PC-3 (cell line): ENCODE measurements at places on chromosomes 12 and 14. TPM values are rescaled to one million over a fixed set of nuclear protein-coding genes. Genes with fewer than 3 reads are reported as not detected.

GRCh38 chr12:24955853-24956252 lies 7.0 kb upstream of the BCAT1 start:
- no peak for DNase-seq

GRCh38 chr12:107469011-107469410 lies 216.6 kb upstream of the PWP1 start:
- no peak for DNase-seq

DNA sequence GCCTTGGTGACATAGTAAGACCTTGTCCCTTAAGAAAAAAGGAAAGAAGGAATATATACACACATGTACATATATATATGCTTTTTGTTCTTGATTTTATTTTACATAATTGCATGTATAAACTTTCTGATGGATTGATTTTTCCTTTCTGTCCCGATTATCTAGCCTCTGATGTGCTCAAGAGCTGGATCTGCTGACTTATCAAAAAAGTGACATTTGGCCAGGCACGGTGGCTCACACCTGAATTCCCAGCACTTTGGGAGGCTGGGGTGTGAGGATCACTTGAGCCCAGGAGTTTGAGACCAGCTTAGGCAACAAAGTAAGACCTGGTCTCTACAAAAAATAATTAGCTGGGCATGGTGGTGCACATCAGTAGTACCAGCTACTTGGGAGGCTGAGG lies 12.0 kb downstream of the SNRNP35 start:
- no peak for DNase-seq

- no peak for DNase-seq
Observed at GRCh38 chr12:43762596-43762995, 3.8 kb downstream of the IRAK4 start.

Gene SLC39A5
- total RNA-seq: 0.18 TPM in 1 of 2 replicates, not detected in the other

DNA sequence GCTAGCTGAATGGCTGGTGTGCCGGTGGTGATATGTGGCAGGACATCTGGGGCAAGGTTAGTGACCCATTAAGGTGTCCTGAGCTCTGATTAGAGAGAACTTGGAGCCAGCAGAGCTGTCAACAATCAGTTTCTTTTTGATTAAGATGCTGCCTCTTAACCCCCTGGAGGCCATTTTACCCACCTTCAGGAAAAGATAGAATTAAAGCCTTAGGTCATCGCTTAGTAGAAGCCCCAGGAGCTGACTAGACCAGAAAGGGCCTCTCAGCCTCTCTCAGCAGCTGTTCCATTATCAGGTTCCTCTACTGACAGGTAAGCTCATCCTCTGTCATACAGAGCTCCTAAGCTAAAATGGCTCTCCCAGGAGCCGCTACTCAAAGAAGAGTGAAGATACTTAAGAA lies 339.0 kb downstream of the FUT8 start:
- no peak for DNase-seq

DNA sequence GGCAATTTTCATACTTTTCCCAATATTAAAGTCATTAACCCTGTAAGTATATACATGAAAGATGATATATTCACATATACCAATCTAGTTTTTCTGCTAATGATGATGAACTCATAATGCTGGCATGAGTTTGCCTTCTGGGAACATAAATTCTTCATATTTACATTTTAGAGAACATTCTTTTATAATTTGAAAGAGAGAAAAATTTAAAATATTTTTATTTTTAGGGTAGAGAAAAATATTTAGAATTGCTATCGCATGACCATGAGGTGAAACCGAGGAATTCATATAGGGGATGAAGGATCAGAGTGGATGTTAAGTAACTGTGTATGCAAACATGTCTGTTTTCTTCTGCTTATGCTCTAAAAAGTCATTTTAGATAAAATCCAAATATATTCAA lies 825.3 kb upstream of the FLRT2 start:
- no peak for DNase-seq

Gene ACSM4
- not detected in 2 replicates for total RNA-seq

Gene PDE3A
- 0.58 and 2.0 TPM in 2 replicates for total RNA-seq

- DNase-seq: no peak
Observed at GRCh38 chr12:128726886-128727285, 96.9 kb downstream of the SLC15A4 start.

DNA sequence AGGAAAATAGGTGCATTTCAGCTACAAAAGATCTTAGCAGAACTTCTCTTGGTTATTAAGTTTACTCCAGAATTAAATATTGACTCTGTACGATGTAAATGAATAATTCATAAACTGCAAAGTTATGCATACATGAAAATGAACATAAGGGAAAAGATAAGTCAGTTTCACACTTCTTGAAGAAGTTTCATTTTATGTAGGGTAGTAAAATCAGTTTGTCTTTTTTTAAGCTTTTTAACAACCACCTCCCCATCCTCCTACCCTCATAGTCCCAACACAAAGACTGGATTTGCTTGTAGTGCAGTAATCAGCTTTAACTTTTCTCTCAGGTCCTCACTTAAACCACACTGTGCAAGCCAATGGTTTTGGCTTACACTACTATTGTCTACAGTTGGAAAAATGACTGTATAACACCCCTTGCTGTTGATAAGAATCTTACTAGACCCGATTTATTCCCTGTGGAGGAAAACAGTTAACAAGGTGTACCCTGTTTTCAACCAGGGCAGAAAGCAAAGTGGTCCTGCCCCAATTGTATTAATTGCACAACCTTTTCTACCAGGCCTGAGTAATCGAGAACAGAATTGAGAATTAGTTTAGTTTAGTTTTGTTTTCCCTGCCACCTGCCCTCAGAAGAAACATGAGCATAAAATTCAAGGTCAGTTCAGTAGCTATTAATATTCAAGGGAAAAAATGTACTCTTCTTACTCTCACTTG lies 44.1 kb downstream of the NIN start:
- DNase-seq: no peak

DNA sequence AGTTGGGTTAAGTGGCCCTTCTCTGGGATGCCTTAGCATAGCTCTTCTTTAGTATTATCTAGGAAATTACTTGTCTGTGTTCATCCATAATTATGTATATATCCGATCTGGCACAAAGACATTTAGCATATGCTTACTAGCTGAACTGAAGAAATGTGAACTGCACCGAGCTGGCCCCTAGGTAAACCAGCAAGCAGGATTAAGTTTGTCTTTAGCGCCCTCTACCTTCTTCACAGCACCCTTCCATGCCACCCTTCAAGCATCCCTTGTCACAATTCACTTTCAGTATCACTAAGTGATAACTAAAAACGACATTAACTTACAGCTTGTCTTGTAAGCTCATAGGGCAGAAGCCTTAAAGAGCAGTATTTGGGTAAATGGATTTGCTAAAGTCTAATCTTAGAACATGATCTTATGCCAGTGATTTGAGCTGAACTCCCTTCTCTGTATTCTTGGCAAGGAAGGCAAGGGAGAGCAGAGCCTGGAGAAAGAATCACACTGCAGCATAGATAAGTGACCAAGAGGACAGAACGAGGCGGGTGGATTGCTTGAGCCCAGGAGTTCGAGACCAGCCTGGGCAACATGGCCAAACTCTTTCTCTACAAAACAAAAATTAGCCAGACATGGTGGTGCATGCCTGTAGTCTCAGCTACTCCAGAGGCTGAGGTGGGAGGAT lies 2.6 kb upstream of the HAL start:
- DNase-seq: peak; percentile 63

- no peak for DNase-seq
Observed at GRCh38 chr14:25518364-25518763, 468.4 kb upstream of the STXBP6 start.

Gene SOAT2
- 0.07 and 0.86 TPM in 2 replicates for total RNA-seq

Gene NEDD1
- total RNA-seq: 28.6 and 43.4 TPM in 2 replicates

- no peak for DNase-seq
Observed at GRCh38 chr12:62631471-62632410, 165.1 kb downstream of the MON2 start.

DNA sequence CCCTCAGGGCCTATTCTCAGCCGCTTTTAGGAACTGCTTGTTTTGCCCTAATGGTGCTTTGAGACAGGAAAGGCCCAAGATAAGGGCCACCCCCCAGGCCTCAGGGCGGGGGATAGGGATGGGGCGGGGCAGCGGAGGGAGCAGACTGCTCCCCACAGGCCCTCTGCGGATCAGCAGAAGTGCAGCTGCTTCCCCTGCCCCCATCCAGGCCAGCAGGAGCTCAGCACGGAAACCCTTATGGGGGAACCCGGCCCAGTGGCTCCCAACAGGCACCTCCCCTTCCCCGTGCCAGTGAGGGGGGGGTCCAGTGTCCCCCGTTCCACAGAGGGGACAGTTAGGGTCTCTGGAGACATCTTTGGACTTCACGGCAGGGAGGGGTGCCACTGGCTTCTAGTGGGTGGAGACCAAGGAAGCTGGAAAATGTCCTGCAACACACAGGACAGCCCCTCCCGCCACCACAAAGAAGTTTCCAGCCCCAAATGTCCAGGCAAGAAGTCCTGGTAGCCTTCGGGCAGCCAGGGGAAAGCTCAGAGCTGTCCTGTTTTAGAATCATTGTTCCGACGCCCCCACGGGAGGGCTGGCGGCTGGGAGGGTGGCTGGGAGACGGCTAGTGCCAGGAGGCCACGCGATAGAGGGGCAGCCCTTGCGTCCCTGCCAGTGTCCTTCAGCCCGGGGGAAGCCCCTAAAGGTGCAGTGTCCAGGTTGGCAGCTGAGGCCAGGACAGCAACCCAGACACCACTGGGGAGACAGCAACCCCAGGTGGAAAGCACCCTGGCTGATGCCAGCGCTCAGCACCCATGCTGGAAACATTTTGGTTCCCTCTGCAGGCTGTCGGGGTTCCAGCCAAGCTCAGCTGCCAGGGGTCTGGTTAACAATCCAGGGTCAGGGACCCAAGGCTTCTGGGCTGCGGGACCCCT lies 10.4 kb upstream of the GPR132 start:
- DNase-seq: no peak

DNA sequence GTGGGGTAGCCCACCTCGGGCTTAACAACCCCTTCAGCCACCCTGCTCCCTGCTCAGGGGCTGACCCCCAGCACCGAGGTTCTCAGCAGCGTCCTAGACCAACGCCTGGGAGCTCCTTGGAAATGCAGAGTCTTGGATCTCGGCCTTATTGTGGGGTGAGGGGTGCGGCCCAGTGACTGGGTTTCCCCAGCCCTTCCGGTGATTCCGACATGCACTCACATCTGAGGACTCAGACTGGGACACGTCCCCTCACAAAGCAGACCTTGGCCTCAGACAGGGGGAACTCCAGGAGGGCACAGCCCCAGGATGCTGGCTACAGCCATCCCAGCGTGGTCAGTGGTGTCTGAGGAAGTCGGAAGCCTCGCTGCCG lies 117.7 kb downstream of the RFLNA start:
- DNase-seq: no peak

Gene MYH6
- not detected in 2 replicates for total RNA-seq

- no peak for DNase-seq
Observed at GRCh38 chr12:5260591-5261086, 171.3 kb upstream of the NTF3 start.

DNA sequence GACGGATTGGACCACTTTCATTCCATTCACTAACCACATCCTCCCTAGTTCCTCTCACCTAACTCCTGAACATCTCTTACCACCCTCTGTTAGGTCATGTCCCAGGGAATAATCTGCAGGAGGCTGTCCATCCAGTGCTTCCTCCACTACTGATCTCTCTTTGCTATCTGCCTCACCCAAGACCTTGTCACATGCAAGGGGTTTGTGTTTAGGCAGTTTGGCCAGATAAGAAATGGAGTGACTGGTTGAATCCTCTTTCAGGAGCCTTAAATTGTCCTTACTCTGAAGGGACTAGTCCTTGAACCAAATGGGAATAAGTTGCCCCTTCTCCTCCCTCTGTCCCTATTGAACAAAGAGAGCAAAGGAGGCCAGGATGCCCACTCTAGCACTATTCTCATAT lies 249.2 kb upstream of the BTG1 start:
- DNase-seq: no peak

DNA sequence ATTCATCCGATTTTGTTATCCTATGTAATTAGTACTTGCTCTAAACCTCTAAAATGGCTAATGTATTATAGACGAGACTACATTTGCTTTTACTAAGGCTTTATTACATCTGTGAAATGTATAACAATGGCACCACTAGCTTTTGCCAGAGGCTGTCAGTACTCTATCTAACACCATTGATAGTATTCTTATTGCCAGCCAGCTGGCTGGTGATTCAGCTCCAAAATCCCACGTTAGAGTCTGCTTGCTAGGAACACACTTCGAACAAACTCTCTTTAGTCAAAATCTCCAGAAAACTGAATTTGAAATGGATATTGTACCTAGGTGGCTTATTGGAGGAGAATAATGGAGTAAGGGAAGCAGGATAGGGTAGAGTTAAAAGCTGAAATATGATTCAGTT lies 839.2 kb downstream of the SLC6A15 start:
- DNase-seq: no peak

DNA sequence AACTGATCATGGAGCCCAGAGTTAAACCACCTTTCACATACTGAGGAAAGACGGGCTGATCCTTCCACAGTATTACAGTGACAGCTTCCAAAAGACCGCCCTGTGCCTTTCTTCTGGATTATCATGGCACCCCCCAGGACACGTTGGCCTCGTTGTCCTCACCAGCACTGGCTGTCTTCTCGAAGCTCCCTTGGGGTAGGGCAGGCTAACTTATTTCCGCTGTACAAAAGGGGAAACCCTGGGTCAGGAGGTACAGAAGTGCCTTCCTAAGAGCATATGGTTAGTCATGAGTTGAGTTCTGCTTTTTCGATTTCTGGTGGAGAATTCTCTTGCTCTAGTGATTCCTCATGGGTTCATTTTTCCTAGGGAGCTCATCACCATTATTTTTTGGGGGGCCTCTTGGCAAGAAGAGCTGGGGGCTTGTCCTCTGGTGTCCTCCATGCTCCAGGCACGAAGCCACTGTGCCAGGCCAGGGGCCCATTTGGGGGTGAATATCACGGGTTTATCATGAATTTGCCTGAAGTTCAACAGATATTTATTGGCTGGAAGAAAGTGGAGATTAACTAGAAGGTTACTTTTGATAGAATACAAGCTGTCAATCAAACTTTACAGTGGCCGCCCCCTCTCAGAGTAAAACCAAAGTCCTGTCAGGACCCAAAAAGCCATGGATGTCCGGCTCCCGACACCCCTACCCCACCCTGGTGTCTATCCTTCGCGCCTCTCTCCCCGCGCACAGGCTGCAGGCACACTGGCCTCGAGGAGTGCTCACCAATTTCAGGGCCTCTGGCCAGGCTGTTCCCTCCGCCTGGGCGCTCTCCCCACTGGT lies 8.8 kb upstream of the TRAF3 start:
- no peak for DNase-seq

- DNase-seq: peak; percentile 57
Observed at GRCh38 chr14:92900660-92901059, 22.3 kb upstream of the CHGA start.
